CD4-positive, alpha-beta T cell treated with Interleukin-10 for 1 hour (primary cell): ENCODE measurements at places on chromosomes 4 and X.

DNA sequence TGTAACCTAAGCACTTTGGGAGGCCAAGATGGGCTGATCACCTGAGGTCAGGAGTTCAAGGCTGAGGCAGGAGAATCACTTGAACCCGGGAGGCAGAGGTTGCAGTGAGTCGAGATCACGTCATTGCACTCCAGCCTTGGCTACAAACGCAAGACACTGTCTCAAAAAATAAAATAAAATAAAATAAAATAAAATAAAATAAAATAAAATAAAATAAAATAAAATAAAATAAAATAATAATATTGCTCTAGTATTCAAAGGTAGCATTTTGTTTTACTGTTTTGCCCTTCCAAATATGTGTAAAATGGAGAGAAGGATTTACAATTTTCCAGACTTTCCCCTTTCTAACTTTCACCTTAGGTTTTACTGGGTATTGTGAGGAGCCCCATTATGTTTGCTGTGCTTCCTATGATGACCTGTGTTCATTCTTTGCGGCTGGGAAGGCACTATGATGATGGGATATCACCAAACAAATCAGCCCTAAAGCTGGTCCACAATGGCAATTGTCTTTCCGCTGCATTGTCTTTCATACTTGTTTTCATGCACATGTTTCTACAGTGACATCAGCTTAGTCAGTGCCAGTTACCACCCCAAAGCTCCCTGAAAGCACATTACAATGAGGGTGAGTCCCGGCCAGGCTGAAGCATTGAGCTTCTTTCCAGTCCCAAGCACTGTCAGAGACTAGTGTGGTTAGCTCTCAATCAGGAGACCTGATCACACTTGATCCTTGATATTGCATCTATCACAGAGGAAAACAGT, 50.8 kb downstream of the DTHD1 start:
- no peak for DNase-seq

DNA sequence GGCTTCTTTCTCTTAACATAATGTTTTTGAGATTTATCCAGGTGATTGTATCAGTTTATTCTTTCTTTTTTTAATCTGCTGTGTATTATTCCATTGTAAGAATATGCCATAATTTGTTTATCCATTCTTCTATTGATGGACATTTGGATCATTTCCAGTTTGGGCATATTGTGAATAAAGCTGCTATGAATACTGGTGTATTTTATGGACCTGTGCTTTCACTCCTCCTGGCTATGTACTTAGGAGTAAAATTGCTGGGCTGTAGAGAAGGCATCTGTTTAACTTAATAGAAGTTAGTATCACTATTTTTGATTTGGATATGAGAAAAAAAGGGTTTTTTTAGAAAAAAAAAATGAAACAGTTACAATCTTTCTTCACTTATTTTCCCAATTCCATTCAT, 50.0 kb upstream of the FAM9C start:
- DNase-seq = no peak

GRCh38 chr4:79395841-79396240, 12.2 kb downstream of the GK2 start:
- DNase-seq = no peak

GRCh38 chr4:13523591-13524503, 20.5 kb downstream of the NKX3-2 start:
- no peak for DNase-seq

DNA sequence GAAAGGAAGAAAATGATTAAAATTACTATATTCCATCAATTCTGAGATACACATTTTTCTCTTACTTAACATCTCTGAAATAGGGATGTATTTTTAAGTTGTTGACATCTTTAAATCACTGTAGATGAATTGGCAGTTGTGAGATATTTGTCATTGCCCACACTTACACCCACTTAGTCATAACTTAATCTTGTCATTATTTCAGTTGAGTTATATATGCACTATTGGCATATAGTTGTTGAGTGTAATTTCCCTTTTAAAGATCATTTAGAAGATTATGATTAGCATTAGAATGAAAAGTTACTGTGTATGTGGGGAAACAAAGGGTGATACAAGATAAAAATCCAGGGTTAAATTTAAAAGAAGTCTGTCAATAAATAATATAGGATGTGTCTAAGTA, 2.2 kb downstream of the AIMP1 start:
- DNase-seq = no peak

- DNase-seq = no peak
Measured at GRCh38 chrX:65586491-65586890, 51.9 kb upstream of the LAS1L start.
